ENCODE measurements at places on chromosomes 11 and 22.

DNA sequence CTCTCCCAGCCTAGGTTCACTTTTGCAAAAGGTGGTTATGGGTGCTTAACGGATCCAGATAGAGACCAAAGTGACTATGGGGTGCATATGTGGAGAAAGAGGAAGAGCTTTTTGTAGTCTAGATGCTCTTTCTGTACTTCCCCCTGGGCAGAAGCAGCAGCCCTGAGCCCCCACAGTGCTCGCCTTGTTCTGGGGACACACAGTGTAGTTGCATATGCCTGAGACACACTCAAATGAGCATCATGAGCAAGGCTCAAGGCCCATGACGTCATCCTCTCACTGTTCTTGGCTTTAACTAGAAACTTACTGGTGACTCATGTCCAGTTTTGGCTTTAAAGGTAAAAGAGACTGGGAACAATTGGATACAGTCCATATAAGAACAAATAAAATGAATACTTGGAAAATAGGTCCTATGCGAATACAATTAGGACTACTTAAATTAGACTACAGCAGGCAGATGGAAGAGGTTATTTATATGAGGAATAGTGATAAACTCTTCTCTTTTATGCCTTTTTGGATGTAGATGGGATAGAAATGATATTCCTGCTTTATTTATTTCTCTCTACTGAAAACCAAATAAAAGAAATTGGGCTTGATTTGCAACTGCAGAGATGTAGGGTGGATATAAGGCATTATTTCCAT, 20.1 kb upstream of the PEX26 start:
- DNase-seq: peak; percentile 96

- no peak for DNase-seq
Measured at GRCh38 chr11:100756559-100756958, 69.5 kb downstream of the ARHGAP42 start.

DNA sequence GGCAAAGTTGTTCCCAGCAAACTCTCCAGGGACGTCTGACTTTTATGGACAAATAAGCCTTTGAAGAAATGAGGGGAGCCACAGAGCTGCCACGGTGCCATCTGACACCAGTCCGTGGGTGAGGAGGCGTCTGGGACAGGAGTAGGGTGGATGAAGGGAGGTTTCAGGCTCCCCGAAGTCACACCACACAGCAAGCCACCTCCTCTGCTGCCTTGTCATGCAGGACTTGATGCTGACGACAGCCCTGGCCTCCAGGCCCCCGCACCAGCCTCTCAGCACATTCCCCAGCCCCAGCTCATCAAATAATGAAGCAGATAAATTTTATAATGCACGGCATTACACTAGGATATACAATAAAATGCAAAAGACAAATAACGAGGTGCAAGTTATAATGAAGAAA, 156.5 kb downstream of the CEP164 start:
- DNase-seq: no peak

GRCh38 chr11:10460611-10461275, 5.7 kb downstream of the AMPD3 start:
- no peak for DNase-seq

DNA sequence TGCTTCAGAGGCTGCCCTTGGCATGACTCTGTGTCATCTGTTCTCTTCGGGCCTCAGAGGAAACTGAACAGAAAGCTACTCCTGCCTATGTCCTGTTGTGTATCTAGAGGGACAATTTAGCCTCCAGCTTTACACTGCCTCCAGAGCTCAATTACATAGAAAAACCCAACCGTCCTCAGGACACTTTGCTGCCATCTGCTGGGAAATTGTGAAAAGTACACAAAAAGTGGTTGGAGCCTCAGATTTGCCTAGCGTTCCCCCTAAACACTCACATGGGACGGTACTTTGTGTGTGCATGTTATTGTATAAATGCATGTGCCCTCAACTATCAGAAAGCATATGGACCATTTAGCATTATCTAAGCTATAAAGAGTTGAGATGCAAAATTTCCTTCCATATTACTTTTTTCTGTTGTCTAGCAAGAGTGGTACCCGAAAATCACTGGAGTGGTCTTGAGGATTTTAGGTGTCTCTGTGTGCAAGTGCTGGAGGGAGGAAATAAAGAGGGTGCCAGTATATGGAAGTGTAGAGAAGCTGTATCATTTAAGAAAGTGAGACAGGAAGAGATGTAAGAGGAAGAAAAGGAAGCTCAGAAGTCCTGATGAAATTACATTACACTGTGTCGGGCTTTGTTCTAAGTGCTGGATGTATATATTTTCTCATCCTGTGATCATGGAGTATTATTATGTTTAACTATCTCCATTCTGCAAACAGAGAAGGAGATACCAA, 8.7 kb upstream of the MS4A4E start:
- no peak for DNase-seq

DNA sequence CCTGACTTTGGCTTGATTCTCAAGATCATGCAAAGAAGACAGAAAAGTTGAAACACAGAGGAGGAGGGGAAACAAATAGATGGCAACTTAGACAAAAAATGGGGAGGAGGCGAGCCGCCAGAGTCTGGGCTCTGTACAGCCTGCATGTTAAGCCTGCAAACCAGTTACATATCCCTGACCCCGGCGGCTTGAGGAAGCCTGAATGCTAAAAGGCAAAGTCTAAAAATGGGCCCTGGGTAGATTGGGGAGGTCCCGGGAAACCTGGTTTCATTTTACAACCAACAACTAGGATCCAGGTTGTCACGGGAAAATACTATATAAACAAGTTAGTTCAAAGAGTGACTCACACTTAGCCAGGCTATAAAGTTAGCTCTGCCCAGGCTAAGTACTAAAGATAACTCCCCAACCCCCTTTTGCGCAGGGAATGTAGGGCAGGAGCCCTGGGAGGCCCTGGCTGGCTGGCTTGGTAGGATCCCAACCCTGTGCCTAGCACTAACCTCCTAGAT, 18.8 kb upstream of the ZBTB16 start:
- DNase-seq: no peak

DNA sequence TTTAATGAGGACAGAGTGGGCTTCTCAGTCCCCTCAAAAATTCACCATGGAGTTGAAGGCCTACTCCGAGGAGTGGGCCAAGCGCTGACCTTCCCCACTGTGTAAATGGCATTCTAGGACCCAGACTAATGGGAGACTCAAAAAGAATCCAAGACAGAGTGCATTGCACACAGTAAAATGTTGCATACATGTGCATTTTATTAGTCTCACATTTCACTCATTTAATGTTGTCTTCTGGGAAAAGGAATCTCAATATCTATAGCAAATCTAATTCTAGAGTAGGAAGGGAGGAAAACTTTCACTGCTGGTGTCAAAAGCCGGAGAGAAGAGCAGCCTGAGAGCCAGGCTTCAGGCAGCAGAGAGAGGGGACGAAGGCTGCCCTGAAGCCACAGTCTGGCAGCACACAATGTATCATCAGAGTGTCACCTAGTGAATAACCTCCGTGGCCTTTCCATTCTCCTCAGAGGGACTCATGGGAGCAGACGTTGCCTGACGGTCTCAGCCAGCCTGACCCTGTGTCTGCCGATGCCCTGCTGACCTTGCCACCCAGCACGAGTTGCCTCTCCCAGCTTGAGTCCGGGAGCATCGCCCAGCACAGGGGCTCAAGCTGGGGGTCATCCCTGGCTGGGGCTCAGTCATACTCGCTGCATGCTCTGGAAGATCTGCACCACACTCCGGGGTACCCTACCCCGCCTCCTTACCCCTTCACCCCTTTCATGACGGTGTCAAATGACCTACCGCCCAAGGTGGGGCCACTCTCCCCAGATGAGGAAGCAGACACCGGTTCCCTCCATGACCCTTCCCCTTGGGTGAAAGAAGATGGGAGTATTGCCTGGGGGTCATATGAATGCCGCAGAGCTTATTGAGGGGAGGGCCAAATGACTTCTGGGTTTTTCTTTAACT, 12.9 kb upstream of the POU2AF3 start:
- DNase-seq: no peak

GRCh38 chr11:101863361-101863760, 51.4 kb upstream of the CEP126 start:
- DNase-seq: peak; percentile 98

GRCh38 chr11:44203270-44204043, 106.5 kb downstream of the ALX4 start:
- DNase-seq: no peak

- no peak for DNase-seq
Measured at GRCh38 chr11:113234888-113235287, 79.5 kb upstream of the TTC12 start.

- DNase-seq: no peak
Measured at GRCh38 chr11:76131142-76131541, 75.2 kb downstream of the WNT11 start.

DNA sequence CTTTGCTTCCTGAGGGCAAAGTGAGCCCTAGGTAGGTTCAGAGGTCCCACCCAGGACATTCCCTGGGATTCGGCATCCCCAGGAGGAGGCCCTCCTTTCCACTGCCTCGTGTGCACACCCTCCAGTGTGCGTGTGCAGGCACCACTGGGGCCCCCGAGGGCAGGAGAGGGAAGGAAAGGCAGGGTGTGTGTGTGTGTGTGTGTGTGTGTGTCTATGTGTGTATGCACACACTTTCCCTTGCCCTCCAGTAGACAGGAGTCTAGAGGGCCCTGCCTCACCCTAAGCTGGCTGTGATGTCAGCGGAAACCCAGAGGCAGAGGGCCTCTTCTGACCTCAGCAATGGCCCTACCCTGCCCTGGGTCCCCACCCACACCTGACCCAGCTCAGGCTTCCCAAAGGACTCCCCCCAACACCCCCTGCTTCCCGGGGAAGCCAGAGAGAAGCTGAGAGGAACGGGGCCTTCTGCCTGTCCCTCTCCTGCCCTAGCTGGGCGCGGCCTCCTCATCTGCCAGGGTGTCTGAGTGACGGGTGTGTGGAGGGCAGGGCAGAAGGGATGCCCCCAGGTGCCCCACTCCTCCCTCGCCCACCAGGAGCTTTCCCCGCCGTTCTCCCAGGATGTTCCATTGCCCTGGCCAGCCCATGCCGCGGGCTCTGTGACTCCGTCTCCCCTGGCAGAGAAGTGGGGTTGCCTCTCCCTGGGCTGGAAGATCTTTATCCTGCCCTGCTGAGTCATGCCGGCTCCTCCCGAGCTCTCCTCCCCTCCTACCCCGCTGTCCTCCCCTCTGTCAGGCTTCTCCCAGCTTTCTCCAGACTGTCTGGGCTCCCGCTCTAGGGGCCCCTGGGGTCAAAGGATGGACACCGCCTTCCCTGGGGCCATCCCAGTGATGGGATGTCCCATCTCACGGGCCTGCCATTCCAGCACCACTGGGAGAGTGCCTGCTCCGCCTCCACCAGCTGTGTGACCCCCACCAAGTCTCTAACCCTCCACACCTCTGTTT, 6.0 kb upstream of the CLCF1 start:
- DNase-seq: no peak

- no peak for DNase-seq
Measured at GRCh38 chr22:29138556-29139305, 65.9 kb downstream of the KREMEN1 start.

GRCh38 chr11:9761441-9761945, 97.6 kb downstream of the SWAP70 start:
- DNase-seq: no peak

DNA sequence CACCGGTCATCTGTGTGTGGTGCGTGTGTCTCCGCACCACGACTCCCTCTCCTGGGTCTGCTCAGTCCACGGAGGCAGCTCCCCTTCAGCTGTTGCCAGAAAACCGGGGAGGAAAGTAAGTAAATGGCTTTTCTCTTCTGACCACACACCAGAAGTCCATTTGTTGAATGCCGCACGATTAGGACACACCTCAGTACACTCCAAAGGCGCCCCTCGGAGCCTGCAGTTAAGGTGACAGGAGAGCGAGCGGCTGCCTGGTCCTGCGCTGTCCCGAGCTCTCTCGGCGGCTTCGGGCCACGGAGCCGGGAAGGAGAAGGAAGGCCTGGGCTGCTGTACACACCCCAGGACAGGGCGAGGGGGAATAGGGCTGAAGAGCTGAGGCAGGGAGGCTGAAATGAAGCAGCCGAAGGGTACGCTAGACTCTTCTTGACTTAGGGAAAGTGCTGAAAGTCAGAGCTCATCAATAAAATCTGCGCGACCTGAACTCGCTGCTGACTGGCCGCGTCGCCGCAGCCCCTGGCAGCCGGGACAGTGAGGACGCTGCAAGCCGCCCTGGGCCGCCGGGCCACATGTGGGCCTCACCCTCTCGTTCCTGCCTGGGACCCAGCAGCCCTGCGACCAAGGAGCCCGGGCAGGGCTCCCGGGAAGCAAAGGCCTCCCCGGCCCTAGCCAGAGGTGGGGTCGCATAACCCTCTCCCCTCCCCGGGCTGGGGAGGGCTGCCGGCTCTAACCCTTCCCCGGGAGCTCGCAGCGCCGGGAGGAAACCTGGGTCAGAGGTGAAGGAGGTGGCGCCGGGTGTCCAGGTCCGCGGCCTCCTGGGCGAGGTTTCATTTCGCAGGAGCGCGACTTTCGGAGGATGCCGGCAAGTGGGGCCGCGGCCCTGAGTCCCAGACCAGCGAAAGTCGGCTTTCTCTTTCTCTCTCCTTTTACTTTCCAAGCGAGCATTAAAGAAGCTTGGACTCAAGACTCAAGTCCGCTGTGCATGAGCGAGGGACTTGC, 1.6 kb upstream of the PAX6 start:
- DNase-seq: no peak

DNA sequence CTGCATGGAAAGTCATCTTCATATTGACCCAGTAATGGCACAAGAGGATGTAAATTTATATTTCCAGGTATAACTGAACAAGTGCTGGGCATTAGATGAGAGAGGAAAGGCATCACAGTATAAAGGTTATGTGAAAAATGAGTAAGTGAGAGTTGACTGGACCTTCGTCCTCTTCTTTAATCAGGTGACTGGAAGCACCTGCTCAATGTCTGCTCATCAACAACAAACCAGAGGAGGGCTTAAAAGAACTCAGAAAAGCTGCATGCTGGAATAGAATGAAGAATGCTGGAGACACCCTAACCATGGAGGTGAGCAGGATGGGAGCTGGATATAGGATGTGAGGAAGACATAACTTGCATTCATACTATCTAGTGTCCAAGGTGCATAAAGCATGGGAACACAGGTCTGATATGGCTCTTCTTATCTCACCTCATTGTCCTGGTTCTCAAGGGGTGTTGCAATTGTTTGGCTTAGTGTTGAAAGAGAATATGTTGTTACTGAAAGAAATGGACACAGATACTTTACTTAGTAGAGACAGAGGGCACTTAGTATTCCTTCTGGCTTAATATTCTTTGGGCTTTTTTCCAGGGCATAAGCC, 7.3 kb upstream of the SLC22A9 start:
- no peak for DNase-seq

DNA sequence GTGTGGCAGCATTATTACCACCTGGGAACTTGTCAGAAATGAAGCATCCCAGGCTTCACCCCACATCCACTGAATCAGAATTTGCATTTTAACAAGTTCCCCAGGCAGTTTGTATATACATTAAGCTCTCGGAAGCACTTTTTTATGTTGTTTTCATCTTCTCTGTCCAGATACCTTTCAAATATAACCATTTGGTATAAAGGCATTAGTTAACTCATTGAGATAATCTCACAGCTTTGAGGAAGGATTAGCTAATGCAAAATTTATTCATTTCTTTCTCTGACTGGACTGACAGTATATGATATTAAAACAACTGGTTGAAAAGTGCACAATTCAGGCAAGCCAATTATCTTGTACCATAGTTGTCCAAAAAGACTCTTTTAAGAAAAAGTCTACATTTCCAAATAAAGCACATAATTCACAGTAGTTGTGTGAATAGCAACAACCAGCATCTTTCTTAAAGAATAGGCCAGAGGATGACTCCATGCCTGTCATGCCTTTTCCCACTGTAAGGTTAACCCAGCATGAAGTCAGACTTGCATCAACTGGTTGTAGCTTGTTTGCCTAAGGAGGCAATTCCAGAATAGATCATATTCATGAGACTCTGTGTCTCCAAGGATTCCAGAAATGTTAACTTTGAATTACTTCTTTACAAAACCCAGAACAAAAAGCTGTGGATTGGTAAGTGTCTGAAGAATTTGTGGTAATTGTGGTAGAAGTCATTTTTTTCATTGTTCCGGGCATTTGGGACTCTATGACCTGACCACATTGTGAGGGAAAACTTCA, 254.3 kb upstream of the SESN3 start:
- no peak for DNase-seq

Measured in HS-5 (cell line).